Iris pigment epithelial cell (primary cell): ENCODE measurements at places on chromosomes 12 and 14.

DNA sequence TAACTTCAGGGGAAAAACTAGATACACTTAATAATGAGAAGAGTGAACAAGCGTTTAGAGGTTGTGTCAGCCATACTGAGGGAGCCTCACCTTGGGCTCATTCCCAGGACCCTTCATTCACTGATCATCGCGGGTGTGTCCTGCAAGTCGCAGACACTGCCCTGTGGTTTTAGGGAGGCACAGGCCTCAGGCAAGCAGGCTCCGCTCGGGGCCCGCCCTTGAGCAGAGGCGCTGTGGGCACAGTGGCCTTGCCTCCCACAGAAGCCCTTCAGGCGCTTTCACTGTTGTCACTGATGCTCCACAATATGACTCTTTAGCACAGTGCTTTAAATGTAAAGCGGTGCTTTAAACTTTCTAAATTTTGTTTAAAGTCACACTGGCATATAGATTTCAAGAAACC lies 67.4 kb downstream of the DDX51 start:
- no peak for DNase-seq

- DNase-seq = no peak
Measured at GRCh38 chr12:48586361-48586760, 16.5 kb upstream of the LALBA start.

DNA sequence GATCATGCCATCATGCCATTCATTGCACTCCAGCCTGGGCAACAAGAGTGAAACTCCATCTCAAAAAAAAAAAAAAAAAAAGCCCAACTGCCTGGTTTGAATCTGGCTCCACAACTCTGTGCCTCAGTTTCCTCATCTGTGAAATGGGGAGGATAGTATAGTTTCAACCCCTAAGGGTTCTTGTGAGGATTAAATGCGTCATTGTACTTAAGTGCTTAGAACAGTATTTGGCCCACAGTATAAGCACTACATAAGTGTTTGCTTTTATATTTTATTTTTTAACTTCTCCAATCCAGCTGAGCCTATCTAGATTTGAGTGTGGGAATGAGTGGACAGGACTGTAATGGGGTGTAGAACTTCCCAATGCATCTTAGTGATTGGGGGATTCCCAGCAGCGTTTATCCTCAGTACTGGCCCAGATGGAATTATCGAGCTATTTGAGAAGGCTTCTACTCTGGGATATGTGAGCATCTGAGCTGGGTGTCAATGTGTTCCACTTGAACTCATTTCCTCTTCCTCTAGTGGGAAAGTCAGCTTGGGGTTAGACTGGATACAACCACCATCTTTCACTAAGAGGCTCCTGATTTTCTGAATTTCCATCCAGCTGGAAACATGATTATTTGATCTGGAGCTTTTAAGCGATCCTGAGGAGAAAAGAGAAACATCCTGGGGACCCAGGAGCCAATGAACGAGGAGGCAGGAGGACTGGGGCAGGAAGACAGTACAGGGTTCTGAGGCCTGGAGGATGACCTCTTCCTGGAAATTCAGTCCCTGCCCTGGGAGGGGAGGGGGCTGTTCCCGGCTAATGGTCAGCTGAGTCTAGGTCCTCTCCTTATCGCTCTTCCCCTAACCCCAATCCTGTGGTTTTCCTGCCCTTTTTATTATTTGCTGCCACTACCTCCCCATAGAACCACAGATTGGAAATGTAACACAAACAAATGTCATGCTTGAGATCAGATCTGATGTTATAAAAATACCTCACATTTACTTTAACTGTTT lies 9.3 kb upstream of the ESPL1 start:
- no peak for DNase-seq

GRCh38 chr14:77097006-77097699 lies 905 bp upstream of the CIPC start:
- peak; percentile 49 for DNase-seq

DNA sequence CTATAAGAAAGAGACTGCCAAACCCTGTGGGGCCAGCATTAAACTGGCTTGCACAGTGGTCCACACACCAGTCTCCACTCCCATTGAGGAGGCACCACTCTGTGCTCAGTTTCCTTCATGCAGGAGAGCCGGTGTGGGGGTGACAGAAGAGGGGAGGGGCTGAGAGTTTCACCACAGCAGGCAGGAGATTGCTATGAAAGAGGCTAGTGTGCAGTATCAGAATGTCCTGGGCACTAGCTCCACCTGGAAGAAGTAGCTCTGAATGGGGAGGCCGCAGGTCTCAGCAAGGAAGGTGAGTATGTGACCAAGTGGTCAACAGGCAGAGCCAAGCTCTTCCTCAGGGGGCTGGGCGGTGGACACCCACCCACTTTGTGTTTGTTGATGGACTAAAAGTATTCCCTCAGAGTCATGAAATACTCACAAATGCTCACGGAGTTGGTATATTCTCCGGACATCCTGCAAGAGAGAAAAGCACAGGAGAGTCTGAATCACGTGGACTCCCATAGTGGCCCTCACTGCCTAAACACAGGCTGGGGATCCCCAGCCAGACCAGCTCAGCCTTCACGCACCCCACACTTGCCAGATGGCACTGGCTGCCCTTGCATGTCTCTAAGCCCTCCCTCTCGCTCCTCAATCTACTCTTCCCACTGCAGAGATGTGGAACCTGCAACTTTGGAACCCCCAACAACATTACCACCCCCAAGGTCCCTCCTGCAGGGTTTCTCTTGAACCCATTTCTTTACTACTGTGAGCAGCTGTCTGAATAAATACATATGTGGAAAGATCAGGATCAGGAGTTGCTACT lies 7.8 kb upstream of the KRT72 start:
- no peak for DNase-seq

- no peak for DNase-seq
Measured at GRCh38 chr12:44748950-44749468, 127.1 kb downstream of the NELL2 start.

- DNase-seq = peak; percentile 78
Measured at GRCh38 chr12:76680940-76681339, 83.0 kb upstream of the ZDHHC17 start.

GRCh38 chr12:38883629-38884134 lies 21.7 kb downstream of the CPNE8 start:
- no peak for DNase-seq

DNA sequence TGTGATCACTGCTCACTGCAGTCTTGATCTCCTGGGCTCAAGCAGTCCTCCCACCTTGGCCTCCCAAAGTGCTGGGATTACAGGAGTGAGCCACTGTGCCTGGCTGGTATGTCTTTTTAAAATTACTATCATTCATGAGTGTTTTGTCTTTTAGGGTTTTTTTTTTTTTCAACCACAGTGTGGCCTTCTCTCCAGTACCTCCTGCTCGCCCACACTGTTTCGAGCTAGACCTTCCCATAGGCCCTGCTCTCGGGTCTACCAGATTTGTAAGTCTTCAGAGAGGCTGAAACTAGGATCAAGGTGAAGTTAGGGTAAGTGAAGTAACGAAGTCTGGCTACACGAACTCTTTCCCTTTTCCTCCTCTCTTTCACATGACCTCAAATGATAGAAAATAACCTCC lies 1.5 kb downstream of the BIN2 start:
- DNase-seq = no peak

GRCh38 chr12:51124504-51124903 lies 41.1 kb upstream of the CSRNP2 start:
- DNase-seq = no peak

GRCh38 chr12:121413917-121414316 lies 14.0 kb downstream of the RNF34 start:
- DNase-seq = no peak

DNA sequence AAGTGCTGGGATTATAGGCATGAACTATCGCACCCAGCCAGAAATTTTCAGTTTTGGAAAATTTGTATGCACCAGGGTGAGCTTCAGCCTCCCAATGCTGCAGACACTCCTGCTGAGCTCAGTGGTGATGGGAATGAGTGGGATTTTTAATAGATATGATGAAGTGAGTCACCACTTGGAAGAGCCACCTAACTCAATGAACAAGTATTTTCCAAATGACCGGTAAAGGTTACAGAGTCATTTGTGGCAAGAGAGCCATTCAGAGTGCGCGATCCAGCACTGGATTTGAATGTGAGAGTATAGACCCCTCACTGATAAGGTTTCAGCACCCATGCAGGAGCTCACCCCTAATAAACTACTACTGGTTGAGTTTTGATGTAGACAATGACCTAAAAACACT lies 100.7 kb downstream of the PPP2R5C start:
- DNase-seq = peak; percentile 35

- no peak for DNase-seq
Measured at GRCh38 chr12:121673013-121673511, 3.6 kb upstream of the MORN3 start.

DNA sequence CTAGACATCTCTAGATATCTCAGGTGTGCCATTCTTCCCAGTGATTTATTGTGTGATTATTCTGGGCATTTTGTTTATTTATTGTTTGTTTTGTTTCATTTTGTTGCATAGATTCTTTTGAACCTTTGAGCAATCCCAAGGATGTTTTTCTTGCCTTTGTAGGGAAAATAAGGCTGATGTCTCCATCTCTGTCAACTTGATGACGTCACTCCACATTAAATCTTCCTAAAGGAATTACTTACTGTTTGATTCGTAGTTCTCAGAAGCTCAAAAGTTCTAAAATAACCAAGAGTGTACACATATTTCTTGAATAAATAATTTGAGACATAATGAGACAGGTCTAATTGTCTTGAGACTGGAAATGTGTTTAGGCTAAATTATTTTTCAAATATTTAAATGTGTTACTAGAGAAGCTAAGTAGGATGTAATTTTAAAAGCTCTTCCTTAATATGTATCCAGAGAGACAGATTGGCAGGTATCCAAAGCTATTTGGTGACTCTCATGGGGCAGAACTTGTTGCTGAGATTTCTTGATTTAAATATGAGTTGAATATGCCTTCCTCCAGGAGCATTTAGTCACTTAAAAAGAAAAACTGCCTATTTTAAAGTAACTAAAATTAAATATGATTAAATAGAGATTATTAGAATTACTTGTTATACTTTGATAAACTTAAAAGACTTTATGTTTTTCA lies 128.7 kb downstream of the CNTN1 start:
- no peak for DNase-seq
